ENCODE measurements at places on chromosomes 3 and 15. TPM values are rescaled to one million over a fixed set of nuclear protein-coding genes. Genes with fewer than 3 reads are reported as not detected.

Gene BTLA
- 0.26 TPM for total RNA-seq

Gene C15orf39
- 13.2 TPM for total RNA-seq

Gene ITIH1
- not detected for total RNA-seq

Gene WDR93
- total RNA-seq: under 0.01 TPM

Gene CD86
- total RNA-seq: not detected
